ENCODE measurements at places on chromosomes 1 and 21.

- DNase-seq, result no peak
These were observed 85.1 kb upstream of the C1orf105 start for GRCh38 chr1:172335377-172335776.

DNA sequence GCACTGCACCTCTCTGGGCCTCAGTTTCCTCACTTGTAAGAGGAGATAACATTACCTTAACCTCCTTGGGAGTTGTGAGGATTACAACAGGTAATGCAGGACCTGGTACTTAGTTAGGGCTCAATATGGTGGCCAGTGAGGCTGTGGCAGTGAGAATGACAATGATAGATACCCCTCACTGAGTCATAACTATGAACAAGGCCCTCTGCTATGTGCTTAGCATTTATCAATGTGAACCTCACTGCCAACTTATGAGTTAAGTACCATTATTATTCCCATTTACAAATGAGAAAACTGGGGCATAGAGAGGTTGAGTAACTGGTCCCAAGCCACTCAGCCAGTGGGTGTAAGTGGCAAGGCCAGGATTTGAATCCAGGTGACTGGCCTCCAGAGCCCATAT is 64.4 kb downstream of the HMGB4 start:
- no peak for DNase-seq

DNA sequence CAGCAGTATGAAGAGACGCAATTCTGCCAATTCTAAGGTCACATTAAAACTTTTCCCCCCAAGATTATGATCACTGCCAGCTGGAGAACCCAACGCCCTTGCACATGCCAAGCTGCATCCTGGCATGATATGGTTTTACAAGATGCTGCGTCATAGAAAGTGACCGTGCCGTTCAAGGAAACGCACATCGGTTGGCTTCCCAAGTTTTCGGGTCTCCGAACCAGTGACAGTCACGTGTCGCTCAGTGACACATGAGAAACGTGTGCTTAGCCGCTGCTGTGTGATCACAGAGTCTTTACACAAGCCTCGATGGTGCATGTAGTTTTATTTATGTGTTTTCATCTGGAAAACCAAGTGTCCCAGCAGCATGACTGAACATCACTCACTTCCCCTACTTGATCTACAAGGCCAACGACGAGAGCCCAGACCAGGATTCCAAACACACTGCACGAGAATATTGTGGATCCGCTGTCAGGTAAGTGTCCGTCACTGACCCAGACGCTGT is 7.4 kb downstream of the SMIM1 start:
- DNase-seq, result no peak

- DNase-seq, result no peak
These were observed 22.0 kb upstream of the IFNAR1 start for GRCh38 chr21:33302796-33303195.

- DNase-seq, result no peak
These were observed 46.1 kb upstream of the FMO2 start for GRCh38 chr1:171138980-171139379.
